Progenitor cell of endocrine pancreas (in vitro differentiated cells): ENCODE measurements at places on chromosomes 16 and 17. TPM values are rescaled to one million over a fixed set of nuclear protein-coding genes. Genes with fewer than 3 reads are reported as not detected.

CNGB1 gene
- total RNA-seq = not detected in 2 replicates

ITPRIPL2 gene
- total RNA-seq = 12.0 and 13.8 TPM in 2 replicates

GRIN2A gene
- 1.7 and 1.9 TPM in 2 replicates for total RNA-seq

EMP2 gene
- 10.5 and 11.6 TPM in 2 replicates for total RNA-seq

CD300LF gene
- total RNA-seq = not detected in 2 replicates

WDR81 gene
- total RNA-seq = 22.1 and 22.4 TPM in 2 replicates

KRT28 gene
- not detected in 2 replicates for total RNA-seq

DNA sequence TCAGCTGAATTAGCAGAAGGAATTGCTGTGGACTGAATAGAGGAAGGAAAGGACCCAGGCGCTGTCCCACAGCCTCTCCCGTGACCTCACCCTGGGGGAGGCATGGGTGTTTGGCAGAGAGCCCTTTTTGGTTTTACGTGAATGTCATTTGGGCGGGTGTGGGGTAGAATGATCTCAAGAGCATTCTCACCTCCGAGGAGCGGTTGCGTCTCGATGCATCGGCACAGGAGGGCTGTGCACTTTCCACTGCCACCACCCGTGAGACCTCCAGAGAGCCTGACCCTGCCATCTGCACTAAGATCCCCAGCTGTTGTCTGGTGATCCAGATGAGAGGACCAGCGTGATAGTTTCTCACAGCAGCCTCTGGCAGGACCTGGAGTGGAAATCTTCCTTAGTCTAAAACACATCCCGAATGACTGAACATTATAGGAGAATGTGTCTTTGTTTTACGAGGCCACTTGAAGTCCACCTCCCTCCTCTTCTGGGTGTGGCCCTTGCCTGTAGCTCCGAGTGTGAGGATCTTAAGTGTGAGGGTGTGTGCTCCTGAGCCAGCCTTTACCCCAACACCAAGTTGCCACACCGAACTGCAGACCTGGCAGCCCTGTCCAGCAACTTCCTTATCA, 29.3 kb downstream of the FOXK2 start:
- H3K4me1 ChIP-seq = peaks cover 11% of the 10 kb centered on the region
- peaks cover 2% of the 10 kb centered on the region for H3K36me3 ChIP-seq
- H3K27me3 ChIP-seq = no peaks in the 10 kb centered on the region
- no peak overlapping the region for H3K4me3 ChIP-seq
- no peak for DNase-seq

GRCh38 chr17:19000531-19001325, 3.8 kb downstream of the FAM83G start:
- peaks cover 10% of the 10 kb centered on the region for H3K36me3 ChIP-seq
- no peak for DNase-seq
- no peak overlapping the region for H3K27ac ChIP-seq
- H3K4me1 ChIP-seq = peaks cover 23% of the 10 kb centered on the region
- no peak overlapping the region for H3K4me3 ChIP-seq

DNA sequence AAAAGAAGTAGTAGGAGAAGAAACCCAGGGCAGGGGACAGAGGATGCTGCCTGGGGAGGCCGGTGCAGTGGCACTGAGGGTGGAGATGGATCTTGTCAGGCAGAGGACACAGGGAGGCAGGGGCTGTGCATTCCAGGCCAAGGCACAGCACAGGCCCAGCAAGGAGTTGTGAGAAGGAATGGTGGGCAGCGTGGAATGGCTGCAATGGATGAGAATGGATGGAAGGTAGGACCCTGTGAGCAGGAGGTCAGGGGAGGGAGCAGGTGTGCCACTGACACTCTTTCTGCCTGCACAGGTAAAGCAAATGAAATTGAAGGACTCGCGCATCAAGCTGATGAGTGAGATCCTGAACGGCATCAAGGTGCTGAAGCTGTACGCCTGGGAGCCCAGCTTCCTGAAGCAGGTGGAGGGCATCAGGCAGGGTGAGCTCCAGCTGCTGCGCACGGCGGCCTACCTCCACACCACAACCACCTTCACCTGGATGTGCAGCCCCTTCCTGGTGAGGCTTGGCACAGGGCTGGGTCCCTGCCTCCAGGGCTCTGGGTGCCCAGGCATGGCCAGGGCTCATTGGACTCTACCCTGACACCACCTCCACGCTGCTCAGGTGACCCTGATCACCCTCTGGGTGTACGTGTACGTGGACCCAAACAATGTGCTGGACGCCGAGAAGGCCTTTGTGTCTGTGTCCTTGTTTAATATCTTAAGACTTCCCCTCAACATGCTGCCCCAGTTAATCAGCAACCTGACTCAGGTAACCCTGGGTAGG, 32.8 kb downstream of the ABCC3 start:
- no peak for DNase-seq
- no peaks in the 10 kb centered on the region for H3K36me3 ChIP-seq
- H3K4me3 ChIP-seq = peak overlapping the region; percentile 38
- peaks cover 3% of the 10 kb centered on the region for H3K27me3 ChIP-seq
- H3K4me1 ChIP-seq = peaks cover 11% of the 10 kb centered on the region
- peak overlapping the region; percentile 80 for H3K27ac ChIP-seq

GRCh38 chr17:76912421-76913164, 44.4 kb downstream of the MGAT5B start:
- no peak overlapping the region for H3K27ac ChIP-seq
- H3K4me1 ChIP-seq = peaks cover 5% of the 10 kb centered on the region
- no peak overlapping the region for H3K4me3 ChIP-seq
- peaks cover 83% of the 10 kb centered on the region for H3K27me3 ChIP-seq

- no peak for DNase-seq
- peaks cover 3% of the 10 kb centered on the region for H3K36me3 ChIP-seq
- H3K4me1 ChIP-seq = peaks cover 3% of the 10 kb centered on the region
- H3K27ac ChIP-seq = no peak overlapping the region
- no peak overlapping the region for H3K4me3 ChIP-seq
These were observed 10.9 kb downstream of the CLUH start for GRCh38 chr17:2700491-2701141.

DNA sequence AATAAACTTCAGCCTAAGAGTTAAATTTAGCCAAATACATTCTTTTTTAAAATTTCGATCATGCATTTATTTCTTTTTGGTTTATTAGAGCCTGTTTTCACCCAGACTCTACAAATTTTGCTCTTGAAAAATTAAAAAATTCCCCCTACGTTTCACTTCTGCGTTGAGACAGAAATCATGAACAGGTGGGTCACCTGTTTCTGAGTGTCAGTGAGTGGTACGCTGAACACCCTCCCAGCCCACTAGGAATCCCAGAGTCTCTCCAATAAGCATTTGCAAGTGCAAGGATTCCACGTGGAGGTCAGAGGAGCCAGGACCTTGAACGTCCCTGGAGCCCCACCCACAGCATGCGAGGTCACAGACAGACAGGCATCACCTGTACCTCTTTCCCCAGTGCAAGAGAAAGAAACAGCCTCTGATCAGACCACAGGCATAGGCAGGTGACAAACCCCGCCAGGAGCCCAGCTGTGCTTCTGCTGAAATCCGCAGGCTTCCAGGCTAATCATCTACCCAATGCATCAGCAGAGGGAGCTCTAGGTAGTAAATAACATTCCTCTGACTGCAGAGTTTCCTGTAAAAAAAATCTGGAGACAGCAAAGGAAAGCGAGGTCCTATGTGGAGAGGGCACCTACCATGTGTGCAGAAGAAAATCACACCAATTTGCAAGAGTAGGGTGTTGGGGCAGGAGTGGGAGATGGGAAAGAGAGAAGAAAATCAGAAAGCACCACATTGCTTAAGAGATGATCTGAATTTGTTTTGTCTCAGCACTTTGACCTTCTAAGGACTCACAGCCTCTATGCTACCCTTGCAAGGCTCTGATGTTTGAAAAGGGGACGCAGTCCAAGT, 5.9 kb upstream of the XYLT1 start:
- no peaks in the 10 kb centered on the region for H3K36me3 ChIP-seq
- no peak overlapping the region for H3K4me3 ChIP-seq
- no peak overlapping the region for H3K27ac ChIP-seq
- DNase-seq = peak; percentile 34

DNA sequence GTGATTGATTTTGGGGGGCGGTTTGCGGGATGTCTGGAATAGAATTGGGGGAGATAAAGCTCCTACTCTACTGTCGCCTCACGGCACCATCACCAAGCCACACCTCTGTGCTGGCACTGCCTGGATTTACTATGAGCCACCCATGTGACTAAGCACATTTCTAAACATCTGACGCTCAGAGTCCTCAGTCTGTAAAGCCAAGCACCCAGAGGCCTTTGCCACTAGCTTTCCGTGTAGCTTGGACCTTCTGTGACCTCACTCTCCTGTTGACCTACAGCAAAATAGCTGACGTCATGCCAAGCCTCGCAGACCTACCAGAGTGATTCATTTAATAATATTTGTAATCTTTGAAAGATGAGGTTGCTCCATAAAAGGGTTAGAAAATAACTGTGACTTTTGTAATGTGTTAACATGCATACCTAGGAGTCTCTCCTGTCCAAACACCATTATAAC, 38.5 kb upstream of the MYOCD start:
- H3K27me3 ChIP-seq = peaks cover 12% of the 10 kb centered on the region
- no peak overlapping the region for H3K27ac ChIP-seq
- H3K36me3 ChIP-seq = no peaks in the 10 kb centered on the region
- H3K4me3 ChIP-seq = no peak overlapping the region

DNA sequence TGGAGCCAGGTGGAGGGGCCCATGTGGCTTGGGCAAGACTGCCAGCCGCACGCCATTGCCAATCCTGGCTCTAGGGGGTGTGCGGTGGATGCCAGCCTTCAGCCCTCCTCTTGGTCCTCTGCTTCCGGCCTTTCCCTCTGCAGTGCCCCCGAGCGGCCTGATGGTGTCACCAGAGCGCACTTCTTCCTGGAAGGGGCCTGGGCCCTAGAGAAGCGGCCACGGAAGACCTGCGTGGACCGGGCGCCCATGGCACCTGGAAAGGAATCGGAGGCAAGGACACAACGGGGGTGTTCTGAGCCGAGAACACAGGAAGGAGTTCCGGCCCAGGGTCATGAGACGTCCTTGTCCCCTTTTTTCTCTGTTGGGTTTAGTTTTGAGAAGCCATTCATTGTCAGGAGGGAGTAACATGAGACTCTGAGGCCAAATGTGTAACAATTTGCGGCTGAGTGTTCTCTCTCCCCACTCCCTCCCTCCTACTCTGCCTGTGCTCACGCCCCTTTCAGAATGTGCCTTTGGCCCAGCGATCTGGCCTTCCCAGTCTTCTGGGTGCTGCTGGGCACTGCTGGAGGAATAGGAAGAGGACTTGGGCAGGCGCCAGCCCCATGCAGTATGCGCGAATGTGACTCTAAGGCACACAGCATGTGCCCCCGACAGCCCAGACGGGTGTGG, 92.8 kb downstream of the IRX3 start:
- H3K4me1 ChIP-seq = peaks cover 3% of the 10 kb centered on the region
- peak overlapping the region; percentile 36 for H3K4me3 ChIP-seq
- peak overlapping the region; percentile 54 for H3K27ac ChIP-seq
- peaks cover 32% of the 10 kb centered on the region for H3K27me3 ChIP-seq

GRCh38 chr16:57801809-57802340, 416 bp downstream of the KIFC3 start:
- H3K4me1 ChIP-seq = peaks cover 53% of the 10 kb centered on the region
- H3K36me3 ChIP-seq = no peaks in the 10 kb centered on the region
- H3K27me3 ChIP-seq = peaks cover 28% of the 10 kb centered on the region

GRCh38 chr16:10665166-10665565, 29.6 kb downstream of the TEKT5 start:
- H3K36me3 ChIP-seq = no peaks in the 10 kb centered on the region
- no peaks in the 10 kb centered on the region for H3K4me1 ChIP-seq
- H3K27me3 ChIP-seq = no peaks in the 10 kb centered on the region
- no peak overlapping the region for H3K27ac ChIP-seq
- no peak for DNase-seq

GRCh38 chr16:82317411-82318167, 147.6 kb upstream of the MPHOSPH6 start:
- peaks cover 13% of the 10 kb centered on the region for H3K4me1 ChIP-seq
- no peaks in the 10 kb centered on the region for H3K36me3 ChIP-seq

- H3K27me3 ChIP-seq = no peaks in the 10 kb centered on the region
- peaks cover 20% of the 10 kb centered on the region for H3K36me3 ChIP-seq
- H3K27ac ChIP-seq = no peak overlapping the region
- DNase-seq = no peak
These were observed 3.0 kb downstream of the CDRT4 start for GRCh38 chr17:15464231-15464985.

GRCh38 chr17:48373130-48373830, 56.7 kb downstream of the SKAP1 start:
- H3K4me1 ChIP-seq = no peaks in the 10 kb centered on the region
- no peak overlapping the region for H3K27ac ChIP-seq
- DNase-seq = no peak

DNA sequence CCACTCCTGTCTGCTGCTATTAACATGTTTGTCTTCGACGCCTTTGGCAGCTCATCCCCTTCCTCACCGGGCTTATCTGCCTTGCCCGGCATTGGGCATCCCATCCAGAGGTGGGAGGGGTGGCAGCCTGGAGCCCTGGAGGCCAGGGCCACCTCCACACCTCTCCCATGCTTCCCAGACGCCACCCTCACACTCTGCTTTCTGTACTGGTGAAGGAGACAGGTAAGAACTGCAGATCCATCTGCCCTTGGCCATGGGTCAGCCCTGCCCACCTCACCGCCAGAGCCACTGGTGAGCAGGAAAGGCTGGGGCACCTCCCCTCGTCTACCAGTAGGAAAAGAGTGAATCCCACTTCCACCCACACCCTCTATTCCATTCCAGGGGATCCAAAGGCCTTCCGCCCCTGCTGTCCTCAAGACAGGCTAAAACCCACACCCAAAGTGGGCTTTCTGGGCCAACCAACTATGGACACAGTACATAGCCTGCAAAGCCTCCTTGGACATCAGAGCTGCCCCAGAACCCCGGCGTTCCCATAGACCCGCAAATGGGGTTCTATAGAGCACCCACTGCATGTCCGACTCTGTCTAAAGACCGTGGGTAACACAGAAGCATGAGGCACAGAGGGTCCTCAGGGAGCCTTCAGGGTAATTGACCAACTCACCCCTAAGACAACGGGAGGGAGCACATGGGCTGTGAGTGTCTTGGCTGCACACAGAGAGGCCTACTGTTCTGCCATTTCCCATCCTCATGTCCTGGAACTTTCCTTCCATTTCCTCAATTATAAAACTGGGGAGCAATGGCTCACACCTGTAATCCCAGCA, 23.4 kb upstream of the RBFOX3 start:
- H3K27me3 ChIP-seq = peaks cover 38% of the 10 kb centered on the region
- H3K4me1 ChIP-seq = peaks cover 5% of the 10 kb centered on the region
- no peak overlapping the region for H3K27ac ChIP-seq
- no peak overlapping the region for H3K4me3 ChIP-seq
- peak; percentile 3 for DNase-seq
- H3K36me3 ChIP-seq = peaks cover 1% of the 10 kb centered on the region

DNA sequence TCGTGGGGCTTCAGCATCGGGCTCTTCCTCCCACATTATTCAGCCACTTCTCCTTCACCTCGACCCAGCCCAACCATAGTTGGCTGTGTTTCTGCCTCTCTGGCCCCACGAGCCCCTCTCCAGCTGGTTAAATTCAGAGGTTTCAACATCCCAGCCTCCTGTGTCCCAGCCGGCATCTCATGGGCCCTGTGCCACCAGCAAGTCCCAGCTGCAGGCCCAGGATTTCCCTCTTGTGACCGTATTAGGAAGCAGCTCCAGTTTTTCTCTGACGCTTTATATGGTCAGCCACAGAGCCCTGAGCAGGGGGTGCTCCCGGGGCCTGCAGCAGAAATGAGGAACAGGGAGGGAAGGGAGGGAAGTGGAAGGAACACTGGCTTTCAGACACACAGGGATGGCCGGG, 27.4 kb downstream of the MYH11 start:
- no peaks in the 10 kb centered on the region for H3K36me3 ChIP-seq
- no peak for DNase-seq

GRCh38 chr17:78113804-78114785, 14.5 kb downstream of the TMC6 start:
- DNase-seq = no peak
- peaks cover 17% of the 10 kb centered on the region for H3K36me3 ChIP-seq
- no peak overlapping the region for H3K4me3 ChIP-seq
- no peak overlapping the region for H3K27ac ChIP-seq
- H3K4me1 ChIP-seq = peaks cover 13% of the 10 kb centered on the region

- peaks cover 6% of the 10 kb centered on the region for H3K27me3 ChIP-seq
- H3K4me1 ChIP-seq = peaks cover 15% of the 10 kb centered on the region
- H3K4me3 ChIP-seq = no peak overlapping the region
These were observed 3.5 kb upstream of the PKMYT1 start for GRCh38 chr16:2983706-2984136.
